ENCODE measurements at places on chromosomes 13 and 19.

- no peak for DNase-seq
These were observed 101.6 kb downstream of the IRS2 start for GRCh38 chr13:109684824-109685202.

GRCh38 chr13:78753435-78753834, 94.5 kb upstream of the OBI1 start:
- DNase-seq, result no peak

- no peak for DNase-seq
These were observed 198.0 kb downstream of the ZNF536 start for GRCh38 chr19:30570194-30570593.

GRCh38 chr19:55700813-55701212, 25.8 kb downstream of the EPN1 start:
- DNase-seq, result no peak

- DNase-seq, result no peak
These were observed 354.8 kb downstream of the SUCLA2 start for GRCh38 chr13:47646298-47646697.

- DNase-seq, result no peak
These were observed 35.8 kb upstream of the XPO4 start for GRCh38 chr13:20938302-20938701.

DNA sequence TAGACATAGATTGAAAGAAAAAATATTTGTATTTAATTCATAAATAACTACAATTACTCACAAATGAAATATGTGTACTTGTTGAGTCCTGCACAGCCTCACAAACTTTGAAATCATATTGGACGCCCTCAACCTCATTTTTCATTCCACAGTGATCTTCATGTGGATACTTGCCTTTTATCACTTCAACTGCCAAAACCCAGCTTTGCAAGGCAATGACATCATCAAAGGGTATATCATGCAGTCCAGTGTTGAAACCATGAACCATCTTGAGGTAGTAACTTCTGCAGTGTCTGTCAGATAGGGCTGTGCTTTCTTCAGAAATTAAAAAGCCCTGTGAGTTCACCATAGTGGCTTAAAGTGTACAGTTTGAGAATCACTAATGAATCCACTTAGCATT, 82.2 kb downstream of the HS6ST3 start:
- DNase-seq, result no peak

DNA sequence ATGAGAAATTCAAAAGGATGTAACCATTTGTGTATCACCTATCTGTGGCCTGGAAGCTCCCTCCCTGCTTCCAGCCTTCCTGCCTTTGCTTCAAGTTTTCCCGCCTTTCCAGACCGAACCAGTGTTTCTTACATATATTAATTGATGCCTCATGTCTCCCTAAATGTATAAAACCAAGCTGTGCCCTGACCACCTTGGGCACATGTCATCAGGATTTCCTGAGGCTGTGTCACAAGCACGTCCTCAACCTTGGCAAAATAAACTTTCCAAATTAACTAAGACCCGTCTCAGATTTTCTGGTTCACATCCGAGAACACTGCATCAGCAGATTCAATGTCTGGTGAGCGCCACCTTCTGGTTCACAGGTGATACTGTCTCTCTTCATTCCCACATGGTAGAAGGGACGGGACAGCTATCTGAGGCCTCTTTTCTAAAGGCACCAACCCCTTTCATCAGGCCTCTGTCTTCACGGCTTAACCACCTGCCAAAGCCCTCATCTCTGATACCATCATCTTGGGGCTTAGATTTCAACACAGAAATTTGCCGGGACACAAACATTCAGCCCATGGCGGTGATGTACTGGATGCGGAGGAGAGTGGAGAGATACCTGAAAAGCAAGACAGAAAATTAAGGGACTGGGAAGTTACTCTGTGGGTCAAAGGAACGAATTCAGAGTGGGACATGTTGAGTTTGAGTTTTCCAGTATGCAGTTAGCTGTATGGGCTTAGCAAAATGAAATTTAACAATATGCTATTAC, 58.7 kb upstream of the PABPC3 start:
- peak; percentile 18 for DNase-seq

- DNase-seq, result no peak
These were observed 27.6 kb upstream of the SIN3B start for GRCh38 chr19:16801600-16802013.

- DNase-seq, result no peak
These were observed at the start of gene MEDAG for GRCh38 chr13:30905932-30906383. Gene MEDAG (plus strand): TSS chr13:30906271. CDS start chr13:30906516, 245 bp downstream.

DNA sequence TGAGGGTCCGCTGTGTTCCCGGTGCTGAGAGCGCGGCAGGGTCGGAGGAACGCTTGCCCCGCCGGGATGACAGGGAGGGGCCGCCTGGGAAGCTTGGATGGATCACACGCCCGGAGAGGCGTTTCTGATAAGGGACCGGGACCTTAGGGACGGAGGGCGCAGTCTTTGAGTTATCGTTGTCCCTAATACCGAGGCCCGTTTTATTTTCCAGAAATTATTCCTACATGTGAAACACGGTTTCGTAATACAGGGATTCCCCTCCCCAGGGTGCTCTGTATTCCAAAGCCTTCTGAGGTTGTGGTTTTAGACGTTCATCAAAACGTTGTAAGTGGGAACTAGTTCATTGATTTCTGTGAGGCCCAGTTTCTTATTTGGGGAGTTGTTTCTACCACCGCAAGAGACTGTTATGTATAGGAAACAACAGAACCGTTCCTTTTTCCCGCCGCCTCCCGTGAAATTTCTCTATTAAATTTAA, 752 bp downstream of the PDCD5 start:
- no peak for DNase-seq

GRCh38 chr19:15188851-15189250, 11.9 kb downstream of the NOTCH3 start:
- DNase-seq, result no peak

- no peak for DNase-seq
These were observed 29.7 kb upstream of the EIF3G start for GRCh38 chr19:10149427-10149826.

GRCh38 chr13:41680900-41681299, 223.6 kb downstream of the RGCC start:
- no peak for DNase-seq

DNA sequence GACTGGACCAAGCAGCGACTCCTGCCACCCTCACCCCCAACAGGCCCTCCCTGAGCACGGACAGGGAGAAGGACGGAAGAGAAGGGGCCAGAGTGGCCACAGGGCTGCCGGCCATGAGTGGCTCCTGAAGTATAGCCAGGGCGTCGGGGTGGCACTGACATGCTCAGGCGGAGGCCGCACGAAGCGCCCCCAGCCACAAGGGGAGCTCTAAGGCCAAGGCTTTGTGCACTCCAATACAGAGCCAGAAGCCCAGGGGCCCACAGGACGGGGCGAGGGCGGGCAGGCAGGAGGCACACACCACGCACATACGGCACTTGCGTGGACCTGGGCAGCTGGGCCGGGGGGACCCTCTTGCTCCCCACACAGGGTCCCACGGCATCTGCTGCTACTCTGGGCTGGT, 52.0 kb downstream of the KLF2 start:
- DNase-seq, result no peak

GRCh38 chr13:28805193-28805819, 14.8 kb upstream of the MTUS2 start:
- DNase-seq, result no peak

- DNase-seq, result no peak
These were observed 1306.0 kb upstream of the SLC10A2 start for GRCh38 chr13:104372095-104372655.

DNA sequence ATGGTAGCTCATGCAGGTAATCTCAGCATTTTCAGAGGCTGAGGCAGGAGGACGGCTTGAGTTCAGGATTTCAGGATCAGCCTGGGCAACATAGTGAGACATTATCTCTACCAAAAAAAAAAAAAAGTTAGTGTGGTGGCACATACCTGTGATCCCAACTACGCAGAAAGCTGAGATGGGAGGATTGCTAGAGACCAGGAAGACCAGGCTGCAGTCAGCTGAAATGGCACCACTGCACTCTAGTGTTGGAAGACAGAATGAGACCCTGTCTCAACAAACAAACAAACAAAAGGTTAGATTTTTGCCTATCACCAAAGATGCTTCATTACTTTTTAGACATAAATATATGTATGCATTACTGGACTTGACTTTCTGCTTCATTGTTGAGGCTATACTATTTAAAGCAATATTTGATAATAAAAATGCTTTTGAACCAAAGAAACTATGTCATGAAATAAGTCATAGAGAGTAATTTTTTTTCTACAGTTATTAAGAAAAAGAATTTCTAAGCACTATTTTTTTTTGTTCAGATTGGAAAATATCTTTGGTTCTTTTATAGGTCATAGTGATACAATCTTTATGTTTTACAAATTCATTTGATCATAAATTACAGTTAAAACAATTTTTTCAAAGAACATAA, 1180.1 kb upstream of the ATXN8OS start:
- DNase-seq, result no peak

- DNase-seq, result no peak
These were observed 143.2 kb downstream of the POU4F1 start for GRCh38 chr13:78460176-78460575.

GRCh38 chr19:35013820-35014754, 14.0 kb downstream of the GRAMD1A start:
- DNase-seq, result peak; percentile 86

DNA sequence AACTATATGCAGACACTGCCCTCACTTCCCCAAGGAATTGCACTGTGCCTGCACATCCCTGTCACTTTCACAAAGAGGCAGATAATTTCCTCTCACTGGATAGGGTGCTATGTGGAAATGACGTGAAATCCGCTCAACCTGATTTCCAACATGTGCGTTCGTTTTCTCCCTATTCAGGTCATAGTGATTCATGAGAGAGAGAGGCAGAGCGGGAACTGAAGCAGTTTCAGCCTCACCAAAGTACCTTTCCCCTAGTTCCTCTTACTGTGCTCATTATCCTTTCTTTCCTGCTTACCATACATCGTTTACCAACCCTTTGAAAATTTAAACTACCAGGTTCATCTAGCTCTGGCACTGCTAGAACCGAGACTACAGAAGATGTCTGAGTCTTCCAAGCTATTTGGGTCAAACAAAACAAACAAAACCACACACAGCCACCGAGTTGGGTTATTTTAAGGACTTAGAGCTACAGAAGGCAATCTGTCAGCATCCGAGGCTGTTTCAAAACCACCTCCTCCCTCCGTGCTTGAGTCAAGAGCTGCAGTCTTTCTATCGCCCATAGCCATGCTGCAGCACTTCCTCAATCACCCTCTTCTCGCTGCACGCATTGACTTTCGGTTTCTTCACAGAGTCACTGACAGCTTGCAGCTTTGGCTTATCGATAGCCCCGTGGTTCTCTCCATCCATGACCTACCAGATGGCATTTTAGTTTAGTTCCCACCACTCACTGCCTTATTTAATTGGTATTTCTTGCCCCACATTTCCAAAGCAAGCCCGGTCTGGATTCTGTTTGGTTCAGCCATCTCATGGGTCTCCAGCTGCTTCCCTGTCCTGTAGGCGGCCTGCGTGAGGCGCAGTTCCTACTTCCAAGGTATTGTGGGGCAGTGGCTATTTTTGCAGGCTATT, 1395.8 kb downstream of the EFNB2 start:
- DNase-seq, result peak; percentile 66

DNA sequence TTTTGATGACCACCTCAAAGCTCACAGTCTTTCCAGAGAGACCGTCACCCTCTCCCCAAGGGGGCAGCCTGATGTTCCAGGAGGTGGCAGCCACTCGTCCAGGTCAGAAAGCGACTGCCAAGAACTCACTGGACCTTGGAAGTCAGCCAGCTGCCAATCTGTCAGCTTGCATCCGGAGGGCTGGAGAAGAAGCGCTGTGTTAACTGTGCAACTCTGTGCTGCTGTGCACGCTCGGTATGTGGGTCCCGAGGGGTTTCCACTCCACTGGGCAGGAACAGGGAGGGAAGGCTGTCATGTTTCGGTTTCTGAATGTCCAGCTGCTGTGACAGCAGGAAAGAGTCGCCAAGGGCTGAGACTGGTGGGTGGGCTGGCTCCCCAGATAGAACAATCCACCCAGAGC, 89.2 kb downstream of the CACNA1A start:
- no peak for DNase-seq

- DNase-seq, result no peak
These were observed 279.8 kb upstream of the EDNRB start for GRCh38 chr13:78198419-78198818.

GRCh38 chr13:78029901-78030300, 111.3 kb upstream of the EDNRB start:
- no peak for DNase-seq

- DNase-seq, result no peak
These were observed 123.3 kb downstream of the VWA8 start for GRCh38 chr13:41837629-41838028.

- DNase-seq, result no peak
These were observed 10.1 kb downstream of the DPY19L3 start for GRCh38 chr19:32415669-32416068.

- no peak for DNase-seq
These were observed 11.6 kb upstream of the RASA3 start for GRCh38 chr13:114143806-114144605.

DNA sequence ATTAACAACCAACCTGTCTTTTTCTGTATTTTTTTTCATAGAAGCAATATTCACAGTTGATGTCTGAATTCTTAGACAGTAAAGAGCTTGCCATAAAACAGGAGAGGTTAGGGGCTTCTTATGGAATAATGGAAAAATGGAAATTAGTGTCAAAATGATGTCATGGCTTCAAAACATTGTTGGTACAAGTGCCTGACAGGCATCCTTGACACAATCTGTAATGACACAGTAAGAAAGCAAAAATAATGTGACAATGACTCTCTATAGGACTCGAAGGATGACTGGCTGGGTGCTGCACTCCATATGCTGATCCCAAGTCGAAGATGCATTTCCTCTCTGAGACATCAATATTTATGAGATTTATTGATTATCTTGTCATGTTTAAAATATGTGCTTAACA, 205.3 kb upstream of the DACH1 start:
- no peak for DNase-seq

DNA sequence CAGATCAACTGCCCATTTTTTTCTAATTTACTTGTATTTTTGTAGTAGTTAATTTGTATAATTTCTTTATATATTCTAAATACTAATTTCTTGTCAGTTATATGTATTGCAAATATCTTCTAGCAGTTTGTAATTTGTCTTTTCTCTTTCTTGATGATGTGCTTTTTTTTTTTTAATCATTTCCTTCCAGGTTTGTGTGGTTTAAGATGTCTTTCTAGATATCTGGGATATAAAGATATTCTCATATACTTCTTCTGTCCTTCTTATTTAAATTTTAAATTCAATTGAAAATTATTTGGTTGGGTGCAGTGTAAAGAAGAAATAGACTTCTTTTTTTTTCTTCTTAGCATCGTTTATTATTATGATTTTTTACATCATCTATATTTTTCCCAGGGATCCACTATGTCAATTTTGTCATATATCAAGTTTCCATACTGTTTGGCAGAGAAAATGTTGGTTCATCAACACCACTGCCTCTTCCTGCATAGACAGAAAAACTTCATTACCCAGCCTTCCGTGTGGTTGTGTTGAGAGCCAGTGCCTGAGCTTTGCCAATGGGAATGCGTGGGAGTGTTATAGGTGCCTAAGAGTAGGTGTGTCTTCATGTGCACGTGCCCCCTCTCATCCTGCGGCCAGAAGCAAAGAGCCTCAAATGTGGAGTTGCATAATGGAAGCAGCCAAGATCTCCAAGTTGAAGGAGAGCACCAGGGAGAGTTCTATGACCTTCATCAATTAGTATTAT, 15.8 kb downstream of the CPB2 start:
- DNase-seq, result no peak

GRCh38 chr19:15014579-15014978, 34.7 kb upstream of the CASP14 start:
- DNase-seq, result no peak

- peak; percentile 90 for DNase-seq
These were observed at the start of gene ZNF582 for GRCh38 chr19:56393119-56394012. Gene ZNF582 (minus strand): TSS chr19:56393534. CDS start chr19:56391752, 1,782 bp downstream.
